ENCODE measurements at places on chromosomes 16 and 17. TPM values are rescaled to one million over a fixed set of nuclear protein-coding genes. Genes with fewer than 3 reads are reported as not detected.

DNA sequence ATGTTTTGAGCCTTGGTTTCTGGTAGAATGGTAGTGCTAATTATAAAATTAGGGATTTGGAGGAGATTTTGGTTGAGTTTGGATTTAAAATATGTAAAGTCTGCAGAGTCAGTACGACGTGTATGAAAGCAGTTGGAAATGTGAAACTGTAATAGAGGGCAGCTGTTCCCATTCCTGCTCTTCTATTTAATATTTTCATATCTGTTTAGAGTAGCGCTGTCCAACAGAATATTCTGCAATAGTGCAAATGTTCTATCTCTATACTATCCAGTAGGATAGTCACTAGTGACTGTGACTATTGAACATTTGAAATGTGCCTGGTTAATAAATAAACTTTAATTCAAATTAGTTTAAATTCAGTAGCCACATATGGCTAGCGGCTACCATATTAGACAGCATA lies 443.4 kb upstream of the SOX9 start:
- DNase-seq: no peak

- DNase-seq: no peak
Measured at GRCh38 chr16:12026741-12027490, 50.4 kb downstream of the SNX29 start.

Gene MYH2
- not detected for total RNA-seq

GRCh38 chr17:1726626-1727257 lies 2.2 kb downstream of the WDR81 start:
- DNase-seq: no peak

Gene KIF18B
- total RNA-seq: 12.7 TPM

GRCh38 chr16:85462714-85463611 lies 150.2 kb upstream of the GSE1 start:
- DNase-seq: no peak
